Omental fat pad (tissue), 4 donors: ENCODE measurements at places on chromosomes 6 and 20. TPM values are rescaled to one million over a fixed set of nuclear protein-coding genes. Genes with fewer than 3 reads are reported as not detected.

- DNase-seq: no peak
Observed at GRCh38 chr20:44080064-44080463, 106.9 kb downstream of the JPH2 start.

GRCh38 chr6:38236631-38237030 lies 403.1 kb downstream of the BTBD9 start:
- no peak for DNase-seq

Gene PPP1R16B
- total RNA-seq: 48.4 TPM

GRCh38 chr20:2304180-2304579 lies 8.4 kb downstream of the TGM3 start:
- DNase-seq: no peak

- DNase-seq: no peak
Observed at GRCh38 chr20:55394592-55394991, 610.7 kb downstream of the CBLN4 start.

Gene CAGE1
- total RNA-seq: not detected

DNA sequence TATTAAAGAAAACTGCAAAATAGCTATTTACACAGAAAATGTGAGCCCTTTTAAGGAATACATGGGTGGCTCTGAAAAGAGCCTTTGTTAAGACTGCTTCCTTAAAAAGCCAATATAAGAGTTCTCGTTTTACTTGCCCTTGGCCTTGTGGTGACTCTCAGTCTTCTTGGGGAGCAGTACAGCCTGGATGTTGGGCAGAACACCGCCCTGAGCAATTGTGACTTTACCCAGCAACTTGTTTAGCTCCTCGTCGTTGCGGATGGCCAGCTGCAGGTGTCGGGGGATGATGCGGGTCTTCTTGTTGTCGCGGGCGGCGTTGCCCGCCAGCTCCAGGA lies 111.5 kb downstream of the HFE start:
- DNase-seq: no peak

Gene TRAPPC3L
- not detected for total RNA-seq

Gene OOEP
- not detected for total RNA-seq

Gene RAD21L1
- total RNA-seq: not detected

GRCh38 chr6:26053992-26054780 lies 33.0 kb upstream of the HFE start:
- no peak for DNase-seq

Gene GSTA2
- not detected for total RNA-seq

Gene PHACTR1
- 16.7 TPM for total RNA-seq

- DNase-seq: no peak
Observed at GRCh38 chr20:33322456-33322855, 39.4 kb downstream of the BPIFB1 start.

Gene DTNBP1
- 5.9 TPM for total RNA-seq

DNA sequence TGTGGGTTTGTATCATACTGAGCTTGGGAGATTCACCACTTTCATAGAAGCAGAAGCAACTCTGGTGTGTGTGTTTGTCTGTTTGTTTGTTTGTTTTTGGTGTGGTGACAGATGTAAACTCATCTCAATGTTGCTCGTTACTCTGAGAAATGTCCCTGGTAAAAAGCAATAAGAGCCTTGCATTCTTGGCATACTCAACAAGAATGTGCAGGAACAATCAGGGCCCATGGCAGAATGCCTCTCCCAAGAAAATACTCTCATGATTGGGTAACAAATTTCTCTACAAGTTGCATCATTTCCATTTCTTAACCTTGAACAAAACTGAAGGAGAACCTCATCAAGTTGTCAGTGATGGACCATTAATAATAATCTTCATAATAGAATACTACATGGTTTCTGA lies 43.0 kb upstream of the PKHD1 start:
- no peak for DNase-seq

DNA sequence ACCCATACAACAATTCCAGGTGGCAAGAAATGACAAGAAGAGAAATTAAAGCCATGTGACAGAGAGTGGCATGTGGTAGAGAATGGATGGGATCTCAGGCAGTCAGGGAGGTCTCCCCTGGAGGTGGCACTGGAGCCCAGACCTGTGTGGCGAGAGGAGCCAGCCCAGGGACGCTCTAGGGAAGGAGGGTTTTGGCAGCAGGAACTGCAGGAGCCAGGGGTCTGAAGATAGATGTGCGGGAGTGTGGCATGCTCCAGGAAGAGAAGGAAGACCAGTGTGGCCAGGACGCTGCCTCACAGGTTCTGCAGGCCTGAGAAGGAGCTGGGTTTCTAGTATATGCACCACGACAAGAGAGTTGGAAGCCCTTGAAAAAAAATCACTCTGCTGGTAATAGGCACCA lies 45.1 kb downstream of the SPATA2 start:
- DNase-seq: no peak

Gene SYCP2
- total RNA-seq: 3.0 TPM

Gene GLP1R
- not detected for total RNA-seq

Gene TFAP2A
- total RNA-seq: not detected

DNA sequence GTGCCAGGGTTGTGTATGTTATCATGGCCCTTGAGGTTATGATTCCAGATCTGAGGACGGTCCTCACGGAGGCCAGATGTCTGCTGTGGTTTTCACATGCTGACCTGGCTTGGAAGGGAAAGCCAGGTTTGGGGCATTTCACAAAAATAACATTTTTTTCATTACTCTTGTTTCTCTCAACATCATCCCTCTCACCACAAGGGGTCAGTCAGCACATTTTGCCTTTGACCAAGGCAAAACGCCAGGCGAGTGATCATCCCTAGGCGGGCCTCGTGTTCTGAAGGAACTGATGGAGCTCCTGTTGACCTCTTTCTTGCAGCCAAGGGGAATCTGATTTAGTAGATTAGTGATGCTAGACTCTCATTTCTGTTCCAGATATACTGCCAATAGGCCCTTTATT lies 133.5 kb downstream of the TBC1D7 start:
- DNase-seq: no peak

DNA sequence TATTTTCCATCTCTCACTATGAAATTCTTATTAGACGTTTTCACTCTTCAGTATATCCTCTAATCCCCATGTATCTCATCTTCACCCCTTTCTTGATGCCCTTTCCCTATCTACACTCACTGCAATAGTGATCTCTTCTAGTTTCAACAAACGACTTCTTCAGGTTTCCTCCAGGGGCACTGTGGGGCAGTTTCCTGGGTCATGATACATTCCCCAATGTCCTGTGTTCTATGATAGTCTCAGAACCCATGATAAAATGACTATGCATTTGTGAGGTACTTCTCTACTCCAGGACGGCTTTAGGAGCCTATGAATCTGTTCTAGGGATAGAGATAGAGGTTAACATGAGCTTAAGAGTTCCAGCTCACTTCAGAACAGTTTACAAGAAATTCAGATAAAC lies 183.3 kb downstream of the FOXC1 start:
- DNase-seq: no peak

DNA sequence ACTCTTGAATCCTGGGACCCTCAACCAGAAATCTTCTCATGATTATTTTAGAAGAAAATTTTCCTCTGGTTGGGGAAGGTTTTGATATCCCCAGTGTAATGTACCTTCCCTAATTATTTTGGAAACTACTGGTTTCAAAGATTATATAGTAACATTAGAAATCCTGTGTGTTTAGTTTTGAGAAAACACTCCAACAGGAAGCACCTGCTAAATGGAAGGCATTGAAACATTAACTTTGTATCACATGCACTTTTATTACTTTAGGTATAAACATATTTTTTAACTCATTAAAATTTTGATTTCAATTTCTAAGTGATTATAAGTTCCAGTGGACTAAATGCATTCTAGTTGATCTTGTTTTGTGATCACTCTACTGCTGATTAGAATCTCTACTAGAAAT lies 109.3 kb downstream of the SESN1 start:
- no peak for DNase-seq
